Activated T-cell treated with anti-CD3 and anti-CD28 coated beads for 1 hour (primary cell): ENCODE measurements at places on chromosomes 2 and 18.

GRCh38 chr2:186641132-186641806 is 51.4 kb downstream of the ITGAV start:
- DNase-seq = no peak

GRCh38 chr2:111042261-111042660 is 78.5 kb upstream of the BCL2L11 start:
- DNase-seq = no peak

DNA sequence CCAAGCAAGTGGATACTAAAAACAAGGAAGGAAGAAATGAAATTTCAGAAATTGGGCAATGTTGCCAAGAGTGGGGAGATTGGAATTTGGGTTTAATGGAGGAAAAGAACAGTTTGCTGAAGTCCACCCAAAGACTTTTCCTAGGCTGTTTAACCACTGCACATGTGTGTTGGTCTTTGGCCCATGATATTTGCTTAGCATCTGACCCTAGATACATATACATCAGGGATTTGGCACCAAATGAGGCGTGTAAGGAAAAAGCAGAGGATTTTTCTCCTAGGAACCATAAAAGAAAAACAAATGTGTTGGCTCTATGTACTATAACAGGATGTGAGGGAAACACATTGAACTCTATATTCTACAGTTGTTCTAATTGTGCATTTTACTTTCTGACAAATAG is 80.7 kb upstream of the CD28 start:
- DNase-seq = no peak

- DNase-seq = no peak
Measured at GRCh38 chr2:109176928-109177327, 47.9 kb downstream of the SH3RF3 start.

DNA sequence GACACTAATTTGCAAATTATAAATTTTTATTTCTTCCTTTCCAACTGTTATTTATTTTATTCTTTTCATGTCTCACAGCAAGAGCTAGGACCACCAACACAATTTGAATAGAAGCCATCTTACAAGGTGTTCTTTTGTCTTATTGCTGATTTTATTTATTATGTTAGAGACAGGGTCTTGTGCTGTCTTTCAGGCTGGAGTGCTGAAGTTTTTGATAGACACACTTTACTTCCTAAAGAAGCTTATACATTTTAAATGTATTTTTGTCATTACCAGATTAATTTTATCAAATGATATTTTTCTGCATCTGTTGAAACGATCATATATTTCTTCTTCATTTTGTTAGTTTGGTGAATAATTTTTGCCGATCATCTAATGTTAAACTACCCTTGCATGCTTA is 130.3 kb upstream of the BCL2L11 start:
- no peak for DNase-seq

DNA sequence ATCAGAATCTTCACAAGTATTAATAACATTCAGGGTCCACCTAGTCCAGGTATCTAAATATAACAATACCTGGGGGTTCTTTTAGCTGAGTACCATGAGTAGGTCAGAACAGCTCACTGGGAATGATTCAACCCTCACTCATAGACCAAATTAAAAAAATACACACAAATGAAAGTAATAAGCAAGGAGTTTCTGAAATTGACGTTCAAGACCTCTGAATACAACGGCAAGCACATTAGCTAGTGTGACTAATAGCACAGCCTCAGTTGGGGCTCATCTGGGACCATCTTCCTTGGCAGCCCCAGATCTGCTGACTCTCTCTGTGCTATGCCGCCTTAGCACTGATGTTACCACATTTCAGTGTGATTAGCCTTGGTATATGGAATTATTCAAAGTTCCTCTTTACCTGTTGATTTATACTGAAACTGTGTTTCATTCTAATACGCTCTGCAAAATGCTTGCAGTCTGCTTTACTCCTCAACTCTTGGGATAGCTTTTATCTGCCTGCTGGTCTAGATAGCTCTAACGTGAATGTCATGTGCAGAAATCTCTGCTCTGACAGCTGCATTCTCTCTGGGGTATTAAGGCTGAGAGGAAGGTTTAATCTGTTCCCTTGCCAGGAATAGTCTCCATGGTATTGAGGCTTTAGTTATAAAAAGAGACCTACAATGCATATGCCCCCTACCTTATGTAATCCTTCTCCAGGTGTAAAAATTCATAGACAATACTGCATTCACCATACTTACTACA is 153.3 kb downstream of the METTL4 start:
- DNase-seq = no peak

DNA sequence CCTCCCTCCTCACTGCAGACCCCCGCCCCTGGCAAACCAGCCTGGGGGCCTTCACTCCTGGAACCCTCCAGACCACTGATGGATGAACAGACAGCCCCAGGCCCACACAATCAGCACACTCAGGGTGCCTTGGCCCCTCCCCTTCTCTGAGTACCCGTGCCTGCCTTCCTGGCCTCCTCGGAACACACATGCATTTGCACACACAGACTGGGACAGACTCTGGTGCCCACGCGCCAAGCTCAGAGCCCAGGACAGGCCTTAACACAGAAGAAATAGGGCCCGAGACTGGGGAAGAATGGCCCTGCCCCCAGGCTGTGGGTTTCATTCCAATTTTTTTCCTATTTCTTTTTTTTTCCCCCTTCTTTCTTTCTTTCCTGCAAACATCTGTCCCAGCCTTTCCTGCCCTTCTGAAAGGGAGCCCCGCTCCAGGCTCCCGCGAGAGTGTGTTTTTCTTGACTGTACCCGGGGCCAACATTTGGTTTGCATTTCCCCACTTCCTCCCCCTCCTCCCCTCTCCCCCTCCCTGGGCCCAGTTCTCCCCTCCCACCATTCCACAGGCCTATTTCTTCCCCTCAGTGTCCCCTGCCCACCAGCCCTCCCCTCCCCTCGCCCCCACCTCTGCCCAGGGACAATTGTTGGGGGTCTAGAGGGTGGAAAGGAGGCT is 618 bp upstream of the TNS1 start:
- no peak for DNase-seq

GRCh38 chr2:146651361-146651760 is 1193.5 kb upstream of the ACVR2A start:
- no peak for DNase-seq
